ENCODE measurements at places on chromosomes 2 and 18.

- no peak for DNase-seq
These were observed 94.5 kb downstream of the SNTG2 start for GRCh38 chr2:1045109-1045508.

- DNase-seq, result no peak
These were observed 912.7 kb downstream of the CPS1 start for GRCh38 chr2:211468877-211469663.

DNA sequence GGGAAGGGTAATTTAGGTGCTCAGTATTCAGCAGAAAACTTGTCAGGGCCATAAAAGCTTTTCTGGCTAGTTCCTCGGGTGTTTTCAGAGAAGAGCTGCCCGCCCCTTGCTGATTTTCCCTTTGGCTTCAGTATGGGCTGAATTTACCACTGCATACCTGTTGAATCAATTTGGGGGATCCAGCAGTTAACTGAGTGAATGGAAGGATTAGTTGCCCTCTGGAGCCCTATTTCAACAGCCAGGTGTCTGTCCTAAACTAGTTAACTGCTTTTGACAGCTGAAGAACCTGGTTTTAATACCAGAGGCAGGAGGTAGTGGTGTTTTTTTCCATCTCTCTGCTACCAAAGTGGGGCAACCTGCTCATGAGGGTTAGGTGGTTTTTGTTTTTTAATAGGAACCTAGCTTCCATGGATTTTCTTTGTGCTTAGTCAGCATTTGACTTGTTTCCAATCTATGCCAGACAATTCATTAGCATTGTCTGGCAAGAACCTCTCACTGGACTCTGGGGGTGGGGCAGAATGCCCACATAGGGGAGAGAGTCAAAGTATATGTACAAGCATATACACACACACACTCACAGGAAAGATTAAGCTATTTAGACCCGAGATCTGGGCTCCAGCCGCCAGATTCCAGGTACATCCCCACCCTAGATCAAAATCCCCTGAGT lies 166.5 kb upstream of the SIX3 start:
- no peak for DNase-seq

- no peak for DNase-seq
These were observed 63.9 kb downstream of the GYPC start for GRCh38 chr2:126719833-126720351.

- DNase-seq, result no peak
These were observed 60.5 kb downstream of the INSIG2 start for GRCh38 chr2:118148809-118149208.

DNA sequence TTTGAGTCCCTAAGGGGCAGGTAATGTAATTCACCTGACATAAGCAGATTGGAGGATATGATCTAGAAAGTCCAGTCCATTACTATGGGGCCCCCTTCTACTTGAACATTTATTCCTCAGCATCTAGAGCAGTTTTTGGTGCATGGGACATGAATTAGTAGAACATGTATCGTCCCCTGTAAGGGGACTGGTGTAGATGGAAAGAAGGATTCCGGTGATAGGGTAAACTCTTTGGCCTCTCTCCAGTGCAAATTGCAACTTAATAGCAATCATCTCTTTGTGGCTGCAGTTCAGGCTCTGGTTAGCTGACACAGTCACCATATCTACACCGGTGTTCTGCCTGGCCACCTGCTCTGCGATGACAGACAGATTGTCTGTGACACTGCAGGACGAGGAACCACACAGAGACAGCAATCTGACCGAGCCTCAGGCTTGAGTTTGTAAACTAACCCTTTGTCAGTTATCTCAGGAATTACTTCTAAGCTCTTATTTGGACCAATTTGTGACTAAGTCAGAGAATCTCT lies 6.4 kb upstream of the SLC8A1 start:
- no peak for DNase-seq

DNA sequence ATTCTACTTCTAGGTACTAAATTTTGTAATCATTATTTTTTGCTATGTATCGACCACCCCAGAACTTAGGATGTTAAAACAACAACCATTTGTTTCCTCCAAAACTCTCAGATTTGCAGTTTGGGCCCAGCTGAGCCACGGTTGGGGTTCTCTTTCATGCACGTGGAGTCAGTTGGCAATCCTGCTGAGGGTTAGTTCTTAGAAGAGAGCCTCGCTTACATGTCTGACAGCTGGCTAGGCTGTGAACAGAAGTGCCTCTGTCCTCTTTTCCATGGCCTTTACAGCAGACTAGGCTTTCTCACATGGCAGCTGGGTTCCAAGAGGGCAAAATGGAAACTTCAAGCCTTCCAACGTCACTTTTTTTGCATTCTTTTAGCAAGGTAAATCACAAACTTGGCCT lies 9.3 kb upstream of the RGPD4 start:
- no peak for DNase-seq

DNA sequence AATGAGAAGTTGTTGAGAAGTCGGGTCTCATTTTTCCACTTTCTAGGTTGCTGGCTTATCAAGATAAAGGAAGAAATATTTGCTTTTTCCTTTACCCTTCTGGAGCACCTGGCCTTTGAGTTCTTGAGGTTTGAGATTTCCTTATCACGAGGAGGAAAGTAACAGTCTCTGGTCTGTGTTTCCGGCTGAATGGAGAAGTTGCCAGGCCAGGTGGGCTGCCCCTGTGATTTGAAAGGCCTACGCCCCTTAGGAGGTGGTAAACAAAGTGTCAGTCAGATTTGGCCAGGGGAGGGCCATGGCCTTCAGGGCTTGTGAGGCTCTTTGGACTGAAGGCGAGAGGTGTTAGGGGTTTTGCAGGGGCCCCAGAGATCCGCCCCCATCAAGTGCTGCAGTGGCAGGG lies 156.7 kb upstream of the HAAO start:
- no peak for DNase-seq

- no peak for DNase-seq
These were observed 59.1 kb upstream of the NFATC1 start for GRCh38 chr18:79336556-79337142.

DNA sequence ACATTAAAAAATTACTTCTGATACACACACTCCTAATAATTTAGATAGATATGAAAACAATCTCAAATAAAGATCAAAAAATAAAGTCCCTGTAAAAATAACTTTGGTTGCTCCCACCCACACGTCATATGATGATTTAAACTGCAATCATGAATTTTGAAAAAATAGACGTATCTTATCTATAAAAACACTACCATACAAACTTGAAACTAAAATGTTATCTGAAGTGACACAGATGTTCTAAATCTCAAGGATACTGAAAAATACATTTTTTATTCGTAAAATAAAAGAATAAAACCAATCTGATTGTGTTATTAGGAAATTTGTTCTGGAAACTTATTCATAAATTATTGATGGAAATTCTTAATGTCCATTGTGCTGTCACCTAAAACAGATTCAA lies 8.1 kb upstream of the BOLA3 start:
- DNase-seq, result no peak

DNA sequence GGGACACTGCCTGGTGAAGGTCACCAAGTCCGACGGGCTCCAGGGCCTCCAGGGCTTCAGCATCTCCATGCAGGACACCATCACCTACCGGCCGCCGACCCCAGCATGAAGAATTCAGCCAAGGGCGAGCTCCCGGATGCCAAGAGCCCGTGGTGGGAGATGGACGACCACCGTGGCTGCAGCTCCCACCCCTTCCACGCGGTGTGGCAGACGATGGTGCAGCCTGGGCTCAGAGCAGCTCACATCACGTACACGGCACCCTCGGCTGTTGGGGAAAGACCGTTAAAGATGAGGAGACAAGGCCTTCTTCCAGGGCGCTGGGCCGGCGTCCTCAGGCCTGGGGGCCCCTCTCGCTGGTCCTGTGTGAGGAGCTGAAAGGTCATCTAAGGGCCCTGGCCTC lies 31.2 kb upstream of the ADNP2 start:
- DNase-seq, result no peak

DNA sequence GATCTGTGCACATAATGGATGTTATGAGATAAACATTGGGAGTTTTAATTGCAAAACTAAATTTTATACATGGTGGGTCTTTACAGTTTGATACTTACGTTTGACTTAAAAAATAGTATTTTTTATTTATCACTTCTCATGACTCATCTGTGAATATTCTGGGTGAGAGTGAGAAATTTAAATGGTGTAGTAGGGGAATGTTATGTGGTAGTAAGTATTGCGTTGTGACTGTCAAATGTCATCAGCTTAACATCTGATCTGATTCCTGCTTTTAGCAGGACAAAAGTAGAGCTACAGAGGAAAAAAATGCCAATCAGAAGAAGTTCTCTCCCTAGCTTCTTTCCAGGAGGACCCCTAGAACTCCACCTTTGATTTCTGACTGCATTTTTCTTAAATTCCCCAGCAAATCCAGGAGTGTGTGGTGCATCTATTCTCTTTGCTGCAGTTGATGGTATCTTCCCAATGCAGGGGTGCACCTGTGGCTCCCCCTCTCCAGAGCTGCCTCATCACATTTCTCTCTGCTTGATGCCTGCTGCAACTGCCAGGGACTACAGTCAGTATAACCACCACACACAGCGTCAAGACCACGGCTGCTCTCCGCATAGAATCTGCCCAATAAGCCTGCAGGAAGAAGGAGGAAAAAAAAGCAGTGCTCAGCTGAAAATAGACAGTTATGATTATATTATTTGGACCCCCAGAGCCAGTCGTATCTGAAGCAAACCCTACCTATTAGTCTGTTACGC lies 151.3 kb upstream of the THUMPD2 start:
- DNase-seq, result no peak

DNA sequence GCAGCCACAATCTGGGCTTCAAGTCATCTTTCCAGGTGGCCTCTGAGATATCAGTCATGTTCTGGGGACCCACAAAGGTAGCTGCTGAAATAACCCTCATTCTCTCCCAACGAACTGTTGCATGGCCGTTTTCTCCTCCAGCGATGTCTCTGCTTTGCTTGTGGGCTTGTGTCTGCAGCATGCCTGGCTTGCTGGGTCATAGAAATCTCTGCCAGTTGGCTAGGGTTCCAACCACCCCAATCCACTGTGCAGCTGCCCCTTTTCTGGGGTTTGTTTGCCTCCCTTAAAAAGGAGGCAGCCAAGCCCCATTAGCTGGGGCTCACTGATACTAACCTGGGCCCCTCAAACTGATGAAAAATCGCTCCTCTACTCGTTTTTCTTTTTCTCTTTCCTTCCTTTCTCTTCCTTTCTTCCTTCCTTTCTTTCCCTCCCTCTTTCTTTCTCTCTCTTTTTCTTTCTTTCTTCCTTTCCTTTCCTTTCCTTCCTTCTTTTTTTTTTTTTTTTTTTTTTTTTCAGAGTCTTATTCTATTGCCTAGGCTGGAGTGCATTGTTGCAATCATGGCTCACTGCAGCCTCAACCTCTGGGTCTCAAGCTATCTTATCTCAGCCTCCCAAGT lies 680.0 kb downstream of the EPHA4 start:
- DNase-seq, result no peak

DNA sequence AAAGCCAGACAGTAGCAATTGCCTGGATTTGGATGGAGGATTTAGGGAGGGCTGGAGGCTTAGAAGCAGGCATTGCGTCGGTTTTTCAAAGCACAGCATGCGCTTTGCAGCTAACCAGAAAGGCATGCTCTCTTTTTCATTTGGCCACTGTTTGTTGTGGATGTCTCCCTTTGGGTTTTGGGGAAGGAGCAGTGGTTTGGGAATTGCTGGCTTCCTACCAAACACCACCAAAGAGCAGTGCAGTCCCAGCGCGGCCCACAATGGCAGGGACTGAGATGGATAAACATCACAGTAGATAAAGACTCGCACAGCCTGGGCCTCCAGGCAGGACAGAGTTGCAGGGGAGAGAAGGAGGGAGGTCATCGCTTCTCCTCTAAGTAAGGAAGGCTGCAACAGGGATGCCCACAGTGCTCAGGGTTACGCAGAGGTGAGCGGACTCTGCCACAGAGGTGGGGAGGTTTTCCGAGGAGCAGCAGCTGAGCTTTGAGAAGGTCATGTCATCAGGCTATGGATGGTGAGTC lies 148.5 kb downstream of the MYT1L start:
- no peak for DNase-seq

DNA sequence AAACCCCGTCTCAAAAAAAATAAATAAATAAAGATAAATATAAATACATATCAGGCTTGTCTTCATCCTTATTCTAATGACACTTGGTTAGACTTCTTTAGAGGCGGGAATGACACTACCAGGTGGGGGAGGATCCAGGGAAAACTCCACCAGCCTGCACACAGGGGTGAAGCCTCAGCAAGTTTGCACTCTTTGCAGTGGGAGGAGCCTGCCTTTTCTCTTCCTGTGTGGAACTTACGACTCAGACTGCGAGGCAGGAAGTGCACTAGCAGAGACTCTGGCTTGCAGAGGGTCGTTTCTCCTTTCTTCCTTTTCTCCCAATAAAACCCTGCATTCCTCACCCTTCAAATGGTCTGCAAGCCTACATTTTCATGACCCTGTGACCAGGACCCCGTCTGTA lies 153.6 kb upstream of the CBLN2 start:
- DNase-seq, result no peak

GRCh38 chr2:203532957-203533658 lies 2.0 kb downstream of the RAPH1 start:
- DNase-seq, result no peak

DNA sequence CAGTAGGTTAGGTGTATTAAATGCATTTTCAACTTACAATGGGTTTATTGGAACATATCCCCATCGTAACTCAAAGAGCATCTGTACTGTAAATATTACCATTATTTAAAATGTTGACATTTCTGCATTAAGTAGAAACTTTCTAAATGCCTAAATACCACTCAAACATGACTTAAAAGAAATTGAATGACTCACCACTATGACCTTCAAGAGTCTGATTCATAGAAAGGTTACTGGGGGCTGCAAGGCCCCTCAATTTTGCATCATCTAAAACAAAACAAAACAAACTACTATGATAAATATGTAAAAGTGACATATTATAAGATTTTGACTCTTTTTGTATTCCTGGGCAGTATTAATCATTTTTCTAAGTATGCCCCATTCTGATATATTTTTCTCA lies 7.6 kb downstream of the WDR35 start:
- DNase-seq, result no peak

DNA sequence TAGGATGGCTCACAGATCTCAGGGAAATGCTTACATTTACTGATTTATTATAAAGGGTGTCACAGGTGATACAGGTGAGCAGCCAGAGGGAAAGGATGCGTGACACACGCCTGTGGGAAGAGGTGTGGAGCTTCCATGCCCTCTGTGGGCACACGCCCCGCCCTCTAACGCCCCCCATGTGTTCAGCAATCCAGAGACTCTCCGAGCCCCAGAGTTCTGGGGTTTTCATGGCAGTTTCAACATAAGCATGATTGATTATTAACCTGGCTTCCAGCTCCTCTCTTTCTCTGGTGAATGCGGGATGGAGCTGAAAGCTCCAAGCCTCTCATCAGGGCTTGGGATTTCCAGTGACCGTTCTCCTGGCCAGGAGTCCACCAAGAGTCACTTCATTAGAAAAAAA lies 34.3 kb upstream of the ODC1 start:
- no peak for DNase-seq

GRCh38 chr18:55419132-55419946 lies 168.7 kb downstream of the TCF4 start:
- no peak for DNase-seq

DNA sequence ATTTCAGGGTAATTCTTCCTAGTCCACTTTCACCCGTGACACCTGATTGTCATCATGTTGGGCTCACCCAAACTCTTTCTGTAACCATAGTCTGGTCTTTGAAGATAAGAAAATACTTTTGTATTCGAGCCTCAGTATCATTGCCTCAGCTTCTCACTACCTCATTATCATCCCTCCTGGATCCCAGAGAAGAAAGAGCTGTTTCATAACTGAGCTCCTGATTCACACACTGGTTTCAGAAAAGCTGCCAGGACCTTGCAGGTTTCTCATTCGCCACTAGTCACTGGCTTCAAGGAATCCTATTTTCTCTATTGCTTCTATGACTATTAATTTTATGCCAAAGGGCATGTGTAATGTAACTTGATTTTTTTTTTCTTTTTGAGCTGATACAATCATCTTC lies 2.9 kb upstream of the CRIM1 start:
- DNase-seq, result no peak

All from esophagus squamous epithelium (tissue), 5 donors.